ENCODE measurements at places on chromosomes 1 and 21.

GRCh38 chr21:42474043-42474831, 21.8 kb downstream of the RSPH1 start:
- no peak for DNase-seq

DNA sequence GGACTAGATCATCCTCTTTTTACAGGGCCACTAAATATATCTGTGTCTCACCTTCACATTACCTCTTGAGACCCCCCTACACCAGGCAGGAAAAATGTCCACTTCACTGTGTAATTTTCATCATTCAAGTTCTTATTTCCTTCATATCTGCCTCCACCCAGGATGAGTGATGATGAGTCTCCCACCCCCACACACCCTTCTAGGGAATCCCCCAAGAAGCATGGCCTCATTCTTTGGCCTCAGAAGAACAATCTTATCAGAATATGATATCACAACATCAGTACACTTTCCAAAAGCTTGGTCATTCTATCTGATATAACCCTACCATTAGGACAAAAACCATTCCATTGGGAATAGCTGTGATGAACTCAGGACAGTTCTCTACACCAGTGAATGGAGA, 170.3 kb upstream of the DUSP10 start:
- no peak for DNase-seq

DNA sequence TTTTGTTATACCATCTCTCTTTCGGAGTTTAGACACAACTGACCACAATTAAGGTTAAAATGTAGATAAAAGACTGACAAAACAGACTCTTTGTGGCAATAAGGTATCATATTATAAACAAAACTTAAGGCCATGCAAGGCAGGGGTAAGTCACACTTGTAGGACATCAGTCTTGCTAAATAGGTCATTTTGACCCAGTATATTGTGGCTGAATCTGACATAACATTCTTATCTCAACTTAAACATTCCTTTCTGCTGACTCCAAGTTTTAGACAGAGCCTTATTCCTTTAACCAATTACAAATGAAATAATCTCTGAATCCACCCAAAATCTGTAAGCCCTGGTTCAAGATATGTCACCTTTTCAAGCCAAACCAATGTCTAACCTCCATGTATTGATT, 733.4 kb upstream of the B3GALT2 start:
- DNase-seq = no peak

DNA sequence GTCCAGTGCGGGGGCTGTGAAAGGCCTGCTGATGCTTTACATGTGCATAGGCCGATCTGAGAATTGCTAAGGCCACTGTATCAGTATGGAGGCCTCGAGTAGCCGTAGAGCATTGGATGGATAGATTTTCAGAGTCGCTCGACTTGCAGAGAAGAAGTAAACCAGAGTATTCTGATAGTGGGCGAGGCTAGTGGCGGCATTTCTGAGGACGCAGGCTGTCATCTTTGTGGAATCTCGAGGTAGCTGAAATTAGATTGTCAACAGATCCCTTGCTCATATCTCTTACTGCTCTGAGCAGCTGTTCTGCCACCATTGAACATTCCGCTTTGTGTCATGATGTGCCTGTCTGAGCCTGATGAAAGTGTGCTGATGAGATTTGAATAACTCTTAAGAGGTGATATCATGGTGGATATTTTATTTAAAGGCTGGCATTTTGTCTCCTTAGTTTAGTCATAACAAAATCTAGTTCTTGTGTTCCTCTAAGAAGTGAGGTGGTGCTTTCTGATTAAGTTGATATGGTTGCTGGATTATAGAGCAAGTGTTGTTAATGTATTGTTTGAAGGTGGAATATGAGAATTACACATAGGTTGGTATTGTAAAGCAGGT, 1.5 kb downstream of the KIF1B start:
- DNase-seq = no peak

DNA sequence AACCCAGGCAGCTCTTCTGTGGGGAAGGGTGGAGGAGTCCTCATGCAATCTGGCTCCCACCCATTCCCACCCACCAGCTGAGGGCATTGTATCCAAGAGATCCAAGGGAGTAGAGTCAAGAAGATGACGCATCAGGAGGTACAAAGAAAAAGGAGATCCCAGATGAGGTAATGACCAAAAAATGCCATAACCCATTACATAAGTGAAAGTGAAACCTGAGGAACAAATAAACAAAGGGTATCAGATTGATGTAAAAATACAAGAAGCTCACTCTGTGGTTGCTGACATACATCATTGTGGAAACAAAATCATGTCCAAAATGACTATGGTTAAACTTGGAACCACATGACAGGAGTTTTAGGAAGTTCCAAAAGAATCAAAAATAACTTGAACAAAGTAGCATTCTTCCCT, 42.5 kb downstream of the CCN1 start:
- DNase-seq = no peak

- no peak for DNase-seq
Observed at GRCh38 chr1:53835491-53835890, 2.6 kb downstream of the NDC1 start.

DNA sequence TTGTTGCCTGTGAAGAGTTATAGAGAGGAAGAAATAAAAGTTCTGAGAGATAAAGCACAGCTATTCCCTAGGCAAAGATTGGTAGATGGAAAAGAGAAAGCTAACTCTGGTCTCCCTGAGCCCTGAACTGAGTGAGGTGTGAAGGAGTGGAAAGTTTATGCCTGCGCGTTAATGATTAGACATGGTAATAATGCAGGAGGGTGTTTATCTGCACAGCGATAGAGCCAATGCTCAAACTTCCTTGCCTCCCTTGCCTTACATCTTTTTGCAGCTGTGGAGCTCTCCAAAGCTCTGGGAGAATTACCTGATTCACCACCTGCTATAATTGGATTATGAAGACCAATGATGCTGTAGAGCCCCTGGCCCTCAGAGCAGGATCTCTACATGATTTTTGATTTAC, 32.8 kb upstream of the CHRM3 start:
- DNase-seq = no peak

- no peak for DNase-seq
Observed at GRCh38 chr1:167439301-167439988, 78.9 kb downstream of the CD247 start.

- no peak for DNase-seq
Observed at GRCh38 chr1:171739656-171740055, 2.2 kb downstream of the VAMP4 start.

- DNase-seq = no peak
Observed at GRCh38 chr1:198153103-198153502, 3.7 kb upstream of the NEK7 start.

DNA sequence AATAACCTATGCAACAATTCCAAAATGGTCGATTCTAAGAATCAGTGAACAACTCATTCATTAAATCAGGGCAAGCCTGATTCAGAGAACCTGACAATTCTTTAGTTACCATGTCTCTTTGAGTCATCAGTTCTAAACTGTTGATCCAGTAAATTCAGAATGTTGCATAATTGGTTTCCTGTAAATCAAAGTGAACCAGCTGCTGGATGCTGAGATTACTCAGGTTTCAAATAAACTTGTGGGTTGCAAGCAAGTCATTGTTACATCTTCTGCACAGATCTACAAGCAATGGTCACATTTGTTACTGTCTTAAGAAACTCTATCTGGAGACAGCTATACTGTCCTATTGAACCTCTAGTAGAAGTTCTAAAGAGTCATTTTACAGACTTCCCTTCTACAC, 16.5 kb downstream of the PLA2G2D start:
- no peak for DNase-seq

- DNase-seq = no peak
Observed at GRCh38 chr1:184482136-184482535, 95.3 kb downstream of the C1orf21 start.

DNA sequence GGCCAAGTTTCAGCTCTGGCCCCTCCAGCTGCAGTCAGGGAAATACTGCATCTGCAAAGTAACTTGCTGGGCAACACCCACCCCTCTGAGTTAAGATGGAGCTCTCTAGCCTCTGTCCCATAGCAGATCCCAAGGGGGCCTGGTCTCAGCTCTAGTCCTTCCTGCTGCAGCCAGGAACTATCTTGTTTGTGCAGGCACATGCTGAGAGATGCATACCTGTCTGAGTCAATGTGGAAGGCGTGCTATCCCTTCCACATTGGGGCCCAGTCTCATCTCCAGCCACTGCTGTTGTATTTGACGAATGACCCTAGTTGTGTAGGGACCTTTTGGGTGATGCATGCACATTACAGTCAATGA, 76.4 kb downstream of the CTH start:
- DNase-seq = no peak

Data from amygdala (tissue), 56 donors.